ENCODE measurements at places on chromosomes 3 and 15. TPM values are rescaled to one million over a fixed set of nuclear protein-coding genes. Genes with fewer than 3 reads are reported as not detected.
A peak's percentile ranks its signal among the peaks of the same experiment; 100 is the strongest.

GOLGA6L26 gene
- not detected for total RNA-seq

FILIP1L gene
- total RNA-seq, result 26.5 TPM

DNA sequence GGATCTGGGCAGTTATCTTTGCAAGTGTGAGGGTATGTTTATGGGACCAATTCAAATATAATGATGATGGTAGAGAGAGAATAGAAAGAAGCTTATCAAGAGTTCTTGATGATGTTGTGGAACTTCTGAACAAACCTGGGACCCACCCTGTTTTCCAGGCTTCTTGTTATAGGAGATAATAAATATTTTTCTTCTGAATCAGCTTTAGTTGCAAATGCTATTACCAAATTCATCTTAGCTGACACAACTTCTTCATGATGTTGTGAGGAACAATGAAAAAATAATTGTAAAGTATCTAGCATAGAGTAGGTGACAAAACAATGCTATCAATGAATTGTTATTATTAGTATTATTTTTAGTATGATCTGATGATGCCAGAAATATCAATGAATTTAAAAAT lies 43.5 kb upstream of the PTX3 start:
- no peak for DNase-seq

DNA sequence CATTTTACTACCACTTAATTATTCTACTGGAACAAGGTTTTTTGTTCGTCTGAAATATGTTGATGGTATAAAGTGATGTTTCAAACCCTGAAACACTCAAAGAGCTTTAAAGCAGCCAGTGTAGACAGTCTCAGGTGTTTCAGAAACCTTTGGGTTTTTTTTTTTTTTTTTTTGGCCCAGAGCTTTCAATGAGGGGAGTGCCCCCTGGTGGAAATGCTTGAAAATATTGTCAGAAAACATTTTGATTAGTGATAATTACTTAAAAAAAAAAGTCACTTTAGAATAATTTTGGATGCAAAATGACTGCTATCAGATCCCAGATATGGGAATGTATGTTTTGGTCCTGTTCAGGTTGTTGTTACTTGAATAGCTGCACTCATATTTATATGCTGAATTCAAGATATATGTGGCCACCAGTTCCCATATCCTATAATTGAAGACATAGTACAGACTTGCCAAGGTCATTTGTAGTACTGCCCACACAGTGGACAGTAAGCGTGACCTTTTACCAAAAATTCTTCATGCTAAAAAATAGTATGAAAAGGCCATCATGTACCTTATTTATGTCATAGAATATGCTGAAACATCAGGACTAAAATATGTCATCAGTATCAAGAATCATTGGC lies 35.9 kb downstream of the SATB1 start:
- DNase-seq, result peak; percentile 2

DNA sequence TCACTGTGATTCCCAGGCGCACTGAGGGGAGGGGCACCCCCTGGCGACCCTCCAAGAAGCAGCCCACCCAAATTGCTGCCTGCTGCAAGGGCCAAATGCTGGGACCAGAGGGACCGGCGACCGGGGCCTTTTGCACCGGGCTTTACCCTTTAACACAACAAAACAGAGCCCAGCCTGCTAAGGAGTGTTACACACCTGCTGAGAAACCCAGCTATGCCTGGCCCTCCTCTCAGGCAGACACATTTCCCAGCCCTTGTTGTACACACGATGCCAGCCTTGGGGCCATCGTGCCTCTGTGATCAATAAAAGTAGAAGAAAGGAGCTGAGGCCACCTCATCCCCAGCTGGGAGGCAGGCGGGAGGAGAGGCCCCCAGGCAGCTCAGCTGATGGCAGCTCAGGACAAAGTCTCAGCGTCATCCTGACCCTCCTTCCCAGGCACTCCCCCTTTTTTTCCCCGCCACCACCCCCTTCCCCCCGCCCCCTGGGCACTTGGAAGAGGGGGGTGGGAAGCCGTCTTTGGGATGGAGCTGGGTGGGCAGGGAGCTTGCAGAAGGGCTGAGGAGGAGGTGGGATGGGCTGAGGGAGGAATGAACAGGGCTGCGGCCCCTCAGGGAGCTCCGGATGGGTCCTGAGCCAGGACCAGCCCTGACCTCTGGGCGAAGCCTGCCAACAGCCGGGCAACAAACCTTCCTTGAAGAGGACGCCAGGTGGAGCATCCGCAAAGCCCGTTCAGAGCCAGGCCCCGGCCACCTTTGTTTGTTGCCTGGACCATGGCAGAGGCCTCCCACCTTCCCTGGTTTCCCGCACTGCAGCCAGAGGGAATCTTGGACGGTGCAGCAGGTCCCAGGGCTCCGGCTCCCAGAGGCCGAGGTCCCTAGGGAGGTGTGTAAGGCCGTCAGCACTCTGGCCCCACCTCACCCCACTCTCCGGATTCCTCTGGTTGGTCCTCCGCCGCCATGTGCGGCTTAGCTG lies 45.9 kb upstream of the SEC61A1 start:
- no peak for DNase-seq

GRCh38 chr15:100759698-100760356 lies 119.8 kb upstream of the ALDH1A3 start:
- peak; percentile 78 for DNase-seq

DNA sequence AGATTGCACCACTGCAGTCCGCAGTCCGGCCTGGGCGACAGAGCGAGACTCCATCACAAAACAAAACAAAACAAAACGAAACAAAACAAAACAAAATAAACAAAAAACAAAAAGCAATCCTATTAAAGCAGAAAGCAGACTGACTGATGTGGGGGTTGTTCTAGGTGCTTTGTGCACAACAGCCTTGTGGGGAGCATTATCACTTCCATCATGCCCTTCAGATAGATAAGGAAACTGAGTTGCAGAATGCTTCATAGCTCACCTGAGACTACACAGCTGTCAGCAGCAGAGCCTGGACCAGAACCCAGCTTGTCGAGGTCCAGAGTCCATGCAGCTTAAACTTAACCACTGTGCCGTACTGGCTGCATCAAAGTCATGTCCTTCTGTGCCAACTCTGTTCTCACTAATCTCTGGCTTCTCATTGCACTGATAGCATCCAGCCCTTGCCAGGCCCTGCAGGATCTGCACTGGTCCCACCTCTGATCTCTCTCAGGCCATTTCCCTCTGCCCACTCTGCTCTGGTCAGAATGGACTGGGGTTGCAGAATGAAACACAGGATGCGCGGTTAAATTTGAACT lies 47.6 kb upstream of the MRPS22 start:
- DNase-seq, result no peak

- no peak for DNase-seq
Measured at GRCh38 chr3:53754325-53754724, 91.9 kb downstream of the CHDH start.

GRCh38 chr3:28972921-28973320 lies 307.9 kb upstream of the RBMS3 start:
- DNase-seq, result peak; percentile 18

- DNase-seq, result no peak
Measured at GRCh38 chr3:59212128-59212779, 162.4 kb upstream of the CFAP20DC start.

DNA sequence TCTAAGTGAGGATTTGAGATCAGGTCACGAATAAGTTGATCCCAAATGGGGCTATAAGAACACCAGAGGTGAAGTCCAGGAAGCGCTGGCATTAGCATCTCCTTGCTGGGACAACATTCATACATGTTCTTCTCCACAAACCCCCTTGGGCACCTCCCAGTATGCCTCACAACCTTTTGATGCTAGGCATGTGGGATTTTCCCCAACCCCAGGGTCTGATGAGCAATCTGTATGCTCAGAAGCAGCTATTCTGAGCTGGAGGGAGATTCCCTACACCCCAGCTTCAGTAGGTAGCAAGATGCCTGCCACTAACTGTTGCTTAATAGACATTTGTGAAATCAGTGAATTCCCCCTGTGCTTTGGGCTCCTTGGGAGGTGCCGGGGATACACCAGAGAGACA lies 32.2 kb downstream of the SLC6A11 start:
- peak; percentile 59 for DNase-seq

DNA sequence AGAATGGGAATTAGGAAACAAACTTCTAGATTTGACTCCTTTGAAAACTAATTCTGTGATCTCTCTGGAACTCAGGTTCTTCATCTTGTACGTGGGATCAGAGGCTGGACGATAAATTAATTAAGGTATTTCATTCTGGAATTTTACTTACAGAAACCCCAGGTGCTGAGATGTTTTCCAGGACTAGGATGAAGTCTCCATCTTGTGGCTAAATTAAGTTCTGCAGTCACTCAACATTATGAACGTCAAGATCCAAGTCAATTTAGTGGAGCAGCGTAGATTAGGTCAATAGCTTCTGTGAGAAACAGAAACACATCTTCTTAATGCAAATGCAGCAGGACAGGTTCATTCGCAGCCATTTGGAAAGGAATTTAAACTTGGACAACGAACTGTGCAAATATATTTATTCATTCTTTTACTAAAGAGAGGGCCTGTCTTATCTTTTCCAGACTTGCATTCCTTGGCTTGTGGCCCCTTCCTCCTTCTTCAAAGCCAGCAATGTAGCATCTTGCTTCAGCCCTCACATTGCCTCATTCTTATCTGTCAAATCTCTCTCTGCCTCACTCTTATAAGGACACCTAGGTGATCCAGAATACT lies 26.7 kb upstream of the TMC3 start:
- peak; percentile 34 for DNase-seq

DNA sequence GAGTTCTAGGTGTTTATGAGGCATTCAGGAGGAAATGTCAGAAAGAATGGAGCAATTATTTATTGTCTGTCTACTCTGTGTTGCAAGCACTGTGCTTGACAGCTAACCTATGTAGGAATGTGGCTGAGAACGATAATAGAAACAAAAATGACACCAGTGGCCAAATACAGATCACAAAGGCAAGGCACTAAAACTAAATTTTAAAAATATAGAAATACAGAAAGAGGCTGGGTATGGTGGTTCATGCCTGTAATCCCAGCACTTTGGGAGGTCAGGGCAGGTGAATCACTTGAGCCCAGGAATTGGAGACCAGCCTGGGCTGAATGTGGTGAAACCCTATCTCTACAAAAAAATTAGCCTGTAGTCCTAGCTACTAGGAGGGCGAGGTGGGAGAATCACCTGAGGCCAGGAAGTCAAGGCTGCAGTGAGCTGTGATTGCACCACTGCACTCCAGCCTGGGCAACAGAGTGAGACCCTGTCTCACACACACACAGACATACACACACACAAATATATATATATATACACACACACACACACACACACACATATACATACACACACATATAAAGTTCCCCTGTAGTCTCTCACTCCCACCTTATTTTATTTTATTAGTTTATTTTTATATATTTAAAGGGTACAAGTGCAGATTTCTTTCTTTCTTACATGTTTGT lies 6.0 kb downstream of the PRKCI start:
- DNase-seq, result no peak

DNA sequence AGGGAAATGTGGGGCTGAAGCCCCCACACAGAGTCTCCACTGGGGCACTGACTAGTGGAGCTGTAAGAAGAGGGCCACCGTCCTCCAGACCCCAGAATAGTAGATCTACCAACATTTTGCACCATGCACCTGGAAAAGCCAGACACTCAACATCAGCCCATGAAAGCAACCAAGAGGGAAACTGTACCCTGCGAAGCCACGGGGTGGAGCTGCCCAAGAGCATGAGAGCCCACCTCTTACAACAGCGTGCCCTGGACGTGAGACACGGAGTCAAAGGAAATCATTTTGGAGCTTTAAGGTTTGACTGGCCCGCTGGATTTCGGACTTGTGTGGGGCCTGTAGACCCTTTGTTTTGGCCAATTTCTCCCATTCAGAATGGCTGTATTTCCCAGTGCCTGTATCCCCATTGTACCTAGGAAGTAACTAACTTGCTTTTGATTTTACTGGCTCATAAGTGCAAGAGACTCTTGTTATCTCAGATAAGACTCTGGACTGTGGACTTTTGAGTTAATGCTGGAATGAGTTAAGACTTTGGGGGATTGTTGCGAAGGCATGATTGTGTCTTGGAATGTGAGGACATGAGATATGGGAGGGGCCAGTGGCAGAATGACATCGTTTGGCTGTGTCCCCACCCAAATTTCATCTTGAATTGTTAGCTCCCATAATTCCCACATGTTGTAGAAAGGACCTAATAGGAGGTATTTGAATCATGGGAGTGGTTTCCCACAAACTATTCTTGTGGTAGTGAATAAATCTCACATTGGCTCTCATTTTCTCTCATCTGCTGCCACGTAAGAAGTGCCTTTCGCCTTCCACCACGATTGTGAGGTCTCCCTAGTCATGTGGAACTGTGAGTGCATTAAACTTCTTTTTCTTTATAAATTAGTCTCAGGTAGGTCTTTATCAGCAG lies 105.8 kb downstream of the CBLB start:
- DNase-seq, result no peak

GRCh38 chr3:73086071-73086494 lies 24.6 kb downstream of the EBLN2 start:
- peak; percentile 27 for DNase-seq

DNA sequence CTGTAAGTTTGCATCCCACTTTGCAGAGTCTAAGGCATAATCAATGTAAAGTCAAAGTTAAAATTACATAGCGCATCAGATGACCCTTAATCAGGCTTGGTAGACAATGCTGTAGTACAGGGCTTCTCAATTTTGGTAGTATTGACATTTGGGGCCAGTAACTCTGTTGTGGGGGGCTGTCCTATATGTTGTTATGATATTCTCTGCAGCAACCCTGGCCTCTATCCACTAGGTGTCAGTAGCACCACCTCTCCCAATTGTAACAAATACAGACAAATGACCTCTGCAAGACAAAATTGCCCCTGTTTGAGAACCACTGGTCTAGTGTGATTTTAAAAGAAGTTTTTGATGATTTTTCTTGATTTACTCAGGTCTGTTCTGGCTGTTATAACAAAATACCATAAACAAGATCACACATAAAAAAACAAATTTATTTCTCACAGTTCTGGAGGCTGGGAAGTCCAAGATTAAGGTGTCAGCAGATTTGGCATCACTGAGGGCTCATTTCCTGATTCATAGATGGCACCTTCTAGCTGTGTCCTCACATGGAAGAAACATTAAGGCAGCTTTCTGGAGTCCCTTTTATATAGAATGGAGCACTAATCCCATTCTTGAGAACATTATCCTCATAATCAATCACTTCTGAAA lies 37.6 kb upstream of the SLC9A9 start:
- DNase-seq, result peak; percentile 4

DNA sequence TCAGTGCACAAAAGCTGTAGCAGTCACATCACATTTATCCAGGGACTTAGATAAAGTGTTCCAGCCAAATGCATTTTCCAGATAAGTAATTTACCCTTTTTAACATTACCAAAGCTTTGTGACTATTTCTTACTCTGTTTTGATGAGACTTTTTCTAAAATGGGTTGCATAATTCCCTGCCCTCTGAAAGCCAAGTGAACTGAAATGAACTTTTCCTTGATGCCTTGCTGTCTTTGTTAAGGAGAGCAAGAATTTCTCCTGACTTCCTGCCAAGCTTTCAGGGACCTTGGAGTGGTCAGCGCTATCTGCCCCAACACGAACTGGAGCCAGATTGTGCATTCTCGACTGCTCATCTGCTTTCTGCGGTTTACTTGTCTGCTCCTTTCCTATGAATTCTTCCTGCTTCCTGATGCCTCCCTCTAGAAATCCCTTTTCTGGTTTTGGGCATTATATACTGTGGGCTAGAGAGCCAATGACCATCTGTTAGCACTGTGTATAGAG lies 34.8 kb downstream of the EIF4E3 start:
- DNase-seq, result no peak
